Muscle of leg (tissue), 16 donors: ENCODE measurements at places on chromosomes 7 and 10.

DNA sequence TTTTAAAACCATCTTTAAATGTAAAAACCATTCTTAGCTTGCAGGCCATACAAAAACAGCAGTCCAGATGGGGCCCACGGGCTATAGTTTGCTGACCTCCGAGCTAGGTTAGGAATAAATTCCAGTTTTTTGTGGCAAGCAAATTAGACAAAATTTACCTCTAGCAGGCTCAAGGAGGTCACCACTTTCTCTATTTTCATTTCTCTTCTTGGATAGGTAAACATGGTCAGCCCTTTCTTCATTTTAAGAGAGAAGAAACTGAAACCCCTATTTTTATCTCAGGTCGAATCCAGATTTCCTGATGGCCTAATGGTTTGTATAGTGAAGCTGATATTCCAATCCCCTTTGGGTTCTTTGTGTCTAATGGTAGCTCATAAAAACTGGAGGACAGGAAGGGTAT is 10.7 kb downstream of the IKZF5 start:
- DNase-seq = no peak

DNA sequence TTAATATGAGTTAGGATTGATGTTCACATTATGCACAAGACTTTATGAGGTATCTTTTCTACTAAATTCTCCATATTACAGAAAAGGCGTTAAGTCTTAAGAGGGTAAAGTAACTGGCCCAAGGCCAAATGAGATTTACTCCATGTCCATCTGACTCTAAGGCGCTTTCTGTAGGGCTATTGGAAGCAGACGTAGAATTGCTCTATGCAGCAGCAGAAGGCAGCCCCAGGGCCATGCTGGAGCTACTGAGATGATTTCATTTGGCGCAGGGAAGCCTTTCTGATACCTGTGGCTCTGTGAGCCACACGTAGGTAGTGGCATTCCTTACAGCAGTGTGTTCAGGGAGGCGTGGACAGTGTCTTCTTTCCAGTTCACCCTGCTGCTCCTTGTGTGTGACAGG is 133.1 kb downstream of the SH2D4B start:
- no peak for DNase-seq

GRCh38 chr7:17009933-17010332 is 128.2 kb upstream of the AGR3 start:
- DNase-seq = no peak

DNA sequence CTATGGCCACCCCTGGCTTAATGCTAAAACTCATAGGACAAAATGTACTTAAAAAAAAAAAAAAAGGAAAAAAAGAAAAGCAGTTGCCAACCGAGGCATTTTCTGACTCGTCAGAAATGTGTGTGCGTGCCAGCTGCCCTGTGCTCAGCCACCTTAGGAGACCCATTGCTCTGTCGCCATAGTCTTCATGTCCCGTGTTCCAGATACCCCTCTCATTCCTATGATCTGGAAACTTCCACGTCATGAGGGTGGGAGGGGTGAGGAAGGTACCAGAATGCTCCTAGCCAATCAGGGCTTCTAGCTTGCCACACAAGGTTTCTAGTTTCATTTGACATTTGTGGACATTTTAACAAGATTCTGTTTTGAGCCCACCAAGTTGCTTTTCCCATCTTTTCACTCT is 212.9 kb downstream of the TCF7L2 start:
- DNase-seq = no peak

GRCh38 chr7:80151274-80151665 is 16.6 kb downstream of the GNAI1 start:
- no peak for DNase-seq

DNA sequence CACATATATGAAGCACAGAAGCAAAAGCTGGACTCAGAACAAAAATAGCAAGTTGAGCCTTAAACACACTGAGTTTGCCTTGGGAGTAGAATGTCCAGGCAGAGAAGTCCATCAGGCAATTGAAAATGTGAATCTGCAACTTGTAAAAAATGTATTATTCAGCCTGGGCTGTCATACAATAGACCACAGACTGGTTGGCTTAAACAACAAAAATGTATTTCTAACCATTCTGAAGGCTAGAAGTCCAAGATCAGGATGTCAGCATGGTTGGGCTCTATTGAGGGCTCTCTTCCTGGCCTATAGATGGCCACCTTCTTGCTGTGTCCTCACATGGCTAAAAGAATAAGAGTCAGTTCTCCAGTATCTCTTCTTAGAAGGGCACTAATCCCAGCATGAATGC is 76.5 kb upstream of the CAPZA2 start:
- no peak for DNase-seq

- DNase-seq = peak; percentile 79
Observed at GRCh38 chr10:103696411-103697145, 158.8 kb downstream of the SH3PXD2A start.

DNA sequence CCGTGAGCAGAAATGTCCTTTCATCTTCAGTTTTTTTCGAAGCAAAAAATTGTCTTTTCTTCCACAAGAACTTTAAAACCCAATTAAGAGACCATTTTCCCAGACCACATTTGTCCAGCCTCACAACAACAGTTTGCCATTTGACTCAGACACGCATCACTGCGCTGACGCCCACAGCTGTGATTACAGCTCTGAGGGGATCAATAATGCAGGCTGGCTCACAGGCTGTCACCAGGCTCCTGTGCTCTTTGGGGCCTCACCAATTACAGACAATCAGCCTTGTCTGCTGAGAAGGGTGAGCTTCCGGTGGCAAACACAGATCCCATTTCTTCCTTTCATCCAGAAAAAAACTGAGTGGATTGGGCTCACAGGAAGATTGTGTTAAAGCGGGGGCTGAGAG is 33.3 kb downstream of the DDC start:
- no peak for DNase-seq

DNA sequence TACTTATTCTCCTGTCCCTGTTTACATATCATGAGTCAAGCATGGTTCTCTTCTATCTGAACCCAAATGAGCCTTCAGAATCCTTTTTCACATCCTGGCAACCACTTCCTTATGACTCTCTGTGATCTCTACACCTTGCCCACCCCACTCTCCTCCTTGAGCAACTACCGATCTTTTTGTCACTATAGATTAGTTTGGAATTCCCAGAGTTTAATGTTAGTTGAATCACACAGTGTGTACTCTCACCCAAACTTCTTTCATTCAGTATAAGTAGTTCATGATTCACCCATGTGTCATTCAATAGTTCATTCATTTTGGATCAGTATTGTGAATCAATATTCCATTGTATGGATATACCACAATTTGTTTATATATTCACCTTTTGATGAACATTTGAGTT is 55.3 kb downstream of the TFAM start:
- DNase-seq = no peak

- DNase-seq = no peak
Observed at GRCh38 chr10:58531084-58531695, 18.5 kb downstream of the BICC1 start.

GRCh38 chr10:20372748-20373147 is 524.4 kb downstream of the NEBL start:
- no peak for DNase-seq

DNA sequence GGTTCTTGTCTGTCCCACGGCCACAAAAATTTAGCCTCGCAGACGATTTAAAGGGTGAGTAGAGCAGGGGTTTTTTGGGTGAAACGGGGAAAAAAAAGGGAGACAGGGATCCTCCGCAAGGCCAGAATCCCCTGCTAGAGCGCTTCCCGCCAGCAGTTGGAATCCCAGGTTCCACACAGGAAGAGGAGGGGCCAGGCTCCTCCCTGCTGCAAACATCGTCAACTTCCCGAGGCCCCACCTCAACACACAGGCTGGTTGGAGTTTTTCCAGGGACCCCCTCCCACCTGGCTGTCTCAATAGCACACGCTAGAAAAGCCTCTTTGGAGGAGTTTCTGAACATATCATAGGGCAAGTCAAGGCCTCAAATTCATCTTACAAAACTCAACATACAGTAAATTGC is 112.7 kb downstream of the MTERF1 start:
- DNase-seq = no peak

- no peak for DNase-seq
Observed at GRCh38 chr10:84177541-84178141, 4.0 kb downstream of the GPR15LG start.

DNA sequence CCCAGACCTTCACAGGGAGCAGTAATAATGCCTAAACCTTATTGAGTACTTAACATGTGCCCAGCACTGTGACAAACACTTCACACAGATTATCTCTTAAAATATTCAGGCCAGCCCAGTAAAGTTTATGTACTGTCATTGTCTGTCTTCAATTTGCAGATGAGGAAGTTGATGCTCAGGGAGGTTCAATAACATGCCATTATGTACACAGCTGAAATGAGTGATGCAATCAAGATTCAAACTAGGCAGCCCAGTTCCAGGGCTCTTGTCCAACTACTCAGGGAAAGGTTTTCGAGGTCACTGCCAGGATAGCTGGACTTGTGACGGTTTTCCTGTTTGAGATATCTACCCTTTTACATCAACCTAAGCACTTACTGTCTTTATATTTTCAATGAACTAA is 56.1 kb downstream of the AUTS2 start:
- peak; percentile 42 for DNase-seq

- DNase-seq = no peak
Observed at GRCh38 chr7:122273117-122273516, 31.4 kb downstream of the FEZF1 start.

DNA sequence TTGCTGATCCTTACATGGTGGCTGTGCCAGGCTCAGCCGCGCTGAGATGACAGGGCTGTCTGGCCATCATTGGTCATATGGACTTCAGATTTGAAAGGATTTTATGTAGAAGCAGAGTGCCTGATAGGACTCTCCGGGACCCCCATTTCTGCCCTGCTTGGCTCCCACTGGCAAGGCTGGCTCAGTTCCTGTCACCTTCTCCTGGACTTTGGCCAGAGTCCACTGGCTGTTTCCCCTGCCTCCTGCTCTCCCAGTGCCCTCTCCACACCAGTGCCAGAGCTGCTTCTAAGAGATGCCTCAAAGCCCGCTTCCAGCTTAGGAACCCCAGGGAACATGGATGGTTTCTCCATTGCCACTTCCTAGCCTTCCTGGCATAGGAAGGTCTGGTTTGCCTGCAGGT is 5.1 kb upstream of the SH2D4B start:
- no peak for DNase-seq

GRCh38 chr7:20343941-20344340 is 13.2 kb downstream of the ITGB8 start:
- DNase-seq = no peak

DNA sequence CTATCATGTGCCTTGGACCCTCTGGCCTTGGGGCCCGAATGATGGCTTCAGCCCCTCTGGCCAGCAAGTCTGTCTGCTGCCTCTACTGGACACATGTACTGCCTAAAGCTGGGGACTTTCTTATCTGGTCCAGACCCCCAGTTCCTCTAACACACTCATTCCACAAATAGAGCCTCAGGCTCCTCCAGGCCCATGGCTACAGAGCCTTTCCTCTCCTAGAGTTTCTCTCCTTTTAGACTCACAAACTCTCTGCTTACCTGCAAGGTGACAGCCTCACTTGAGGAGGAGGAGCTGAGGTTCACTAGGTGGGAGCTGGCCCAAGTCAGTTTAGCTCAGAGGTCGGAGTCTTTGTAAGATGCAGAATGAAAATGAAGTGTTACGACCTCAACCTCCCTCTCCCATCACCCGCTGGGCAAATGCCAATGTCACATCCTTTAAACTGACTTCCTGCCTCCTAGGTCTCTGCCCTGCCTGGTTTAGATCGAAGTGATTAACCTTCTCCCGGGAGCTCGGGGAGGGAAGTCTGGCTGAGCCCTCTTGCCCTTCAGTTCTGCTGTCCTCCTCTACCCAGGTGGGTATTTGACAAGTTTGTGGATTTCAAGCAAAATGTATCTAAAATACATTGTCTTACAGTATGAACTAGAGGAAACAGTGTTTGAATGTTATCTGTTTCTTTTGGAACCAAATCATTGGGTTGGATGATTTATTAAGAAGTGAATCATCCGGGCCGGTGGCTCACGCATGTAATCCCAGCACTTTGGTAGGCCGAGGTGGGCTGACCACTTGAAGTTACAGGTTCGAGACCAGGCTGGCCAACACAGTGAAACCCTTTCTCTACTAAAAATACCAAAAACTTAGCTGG is 71.9 kb upstream of the TNS3 start:
- no peak for DNase-seq

- DNase-seq = peak; percentile 42
Observed at GRCh38 chr10:86522510-86522855, 891 bp upstream of the WAPL start.

GRCh38 chr7:80639011-80639410 is 569 bp downstream of the CD36 start:
- DNase-seq = no peak

DNA sequence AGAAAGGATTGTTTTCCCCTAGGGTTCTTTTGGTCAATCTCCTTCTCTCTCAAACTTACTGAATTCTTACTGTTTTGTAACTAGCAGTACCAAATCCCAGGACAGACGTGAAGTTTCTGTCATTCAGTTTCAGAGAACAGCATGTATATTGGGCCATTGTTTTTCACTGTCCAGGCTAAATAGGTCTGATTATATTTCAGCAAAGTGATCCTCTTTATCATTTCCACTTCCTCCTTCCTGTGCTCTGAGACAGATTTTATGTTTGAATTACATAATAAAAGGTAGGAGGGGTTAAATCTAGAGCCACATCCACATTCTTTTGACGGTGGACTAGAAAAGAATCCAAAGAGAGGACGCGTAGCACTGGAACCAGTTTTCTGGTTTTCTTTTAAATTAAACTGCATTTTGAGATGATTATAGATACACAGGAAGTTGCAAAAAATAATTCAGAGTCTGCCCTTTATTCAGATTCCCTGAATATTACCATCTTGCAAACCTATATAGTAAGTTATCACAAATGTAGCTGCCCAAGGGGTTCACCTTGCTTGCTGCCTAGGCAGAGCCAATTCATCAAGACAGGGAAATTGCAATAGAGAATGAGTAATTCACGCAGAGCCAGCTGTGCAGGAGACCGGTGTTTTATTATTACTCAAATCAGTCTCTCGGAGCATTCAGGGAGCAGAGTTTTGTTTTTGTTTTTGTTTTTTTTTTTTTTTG is 40.1 kb downstream of the AKR1E2 start:
- no peak for DNase-seq

- no peak for DNase-seq
Observed at GRCh38 chr7:143512488-143513340, 35.0 kb downstream of the TAS2R41 start.

GRCh38 chr10:46288601-46289206 is 1.9 kb downstream of the ANTXRL start:
- no peak for DNase-seq

GRCh38 chr7:129008645-129009414 is 46.1 kb downstream of the TNPO3 start:
- DNase-seq = no peak

DNA sequence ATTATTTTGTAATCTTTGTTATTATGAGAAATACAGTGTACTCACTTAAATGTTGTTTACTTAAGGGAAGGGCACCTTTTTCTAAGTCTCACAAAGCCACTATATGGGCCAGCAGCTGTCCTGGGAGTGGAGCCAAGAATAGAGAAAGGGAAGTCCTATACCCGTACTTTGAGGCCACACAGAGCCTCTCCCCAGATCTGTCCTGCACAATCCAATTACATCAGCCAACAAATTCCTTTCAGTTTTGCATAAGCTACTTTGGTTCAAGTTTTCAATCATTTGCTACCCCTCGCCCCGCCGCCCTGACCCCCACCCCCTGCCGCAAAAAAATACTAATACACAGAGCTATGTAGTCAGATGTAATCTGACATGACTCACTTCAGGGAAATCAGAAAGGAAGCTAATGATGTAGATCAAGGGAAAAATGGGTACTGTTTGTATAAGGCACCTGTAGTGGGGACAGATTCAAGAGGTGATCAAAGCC is 297.4 kb upstream of the NEBL start:
- DNase-seq = peak; percentile 74

GRCh38 chr7:29150856-29151255 is 4.5 kb upstream of the CPVL start:
- no peak for DNase-seq

- DNase-seq = no peak
Observed at GRCh38 chr7:132654150-132654549, 77.9 kb upstream of the PLXNA4 start.
